ENCODE measurements at places on chromosomes 3 and 15.

GRCh38 chr3:142285083-142285517 lies 59.7 kb upstream of the GK5 start:
- no peak for DNase-seq

GRCh38 chr15:69557020-69557706 lies 104.5 kb downstream of the RPLP1 start:
- DNase-seq: peak; percentile 45

DNA sequence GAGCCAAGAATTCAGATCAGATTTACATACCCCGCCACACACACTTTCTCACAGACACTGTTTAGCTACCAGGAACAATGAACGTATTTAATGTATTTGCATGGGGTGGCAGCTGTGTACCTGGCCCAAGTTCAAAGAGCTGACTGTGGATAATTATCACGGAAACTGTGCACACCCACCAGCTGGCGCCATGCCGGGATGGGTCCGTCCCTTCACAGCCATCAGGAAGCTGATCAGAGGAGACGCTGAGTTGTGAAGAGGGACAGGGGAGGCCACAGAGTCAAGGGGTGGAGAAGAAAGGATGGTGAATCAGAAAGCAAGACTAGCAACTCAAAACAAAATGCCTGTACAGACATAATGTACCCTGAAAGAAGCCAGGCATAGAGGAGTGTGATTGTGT lies 13.1 kb upstream of the PLA2G4D start:
- no peak for DNase-seq

GRCh38 chr3:96961576-96961975 lies 147.2 kb downstream of the EPHA6 start:
- no peak for DNase-seq

- no peak for DNase-seq
Observed at GRCh38 chr3:36461597-36461996, 81.3 kb downstream of the STAC start.

GRCh38 chr3:113743006-113743630 lies 2.9 kb downstream of the NAA50 start:
- DNase-seq: no peak

DNA sequence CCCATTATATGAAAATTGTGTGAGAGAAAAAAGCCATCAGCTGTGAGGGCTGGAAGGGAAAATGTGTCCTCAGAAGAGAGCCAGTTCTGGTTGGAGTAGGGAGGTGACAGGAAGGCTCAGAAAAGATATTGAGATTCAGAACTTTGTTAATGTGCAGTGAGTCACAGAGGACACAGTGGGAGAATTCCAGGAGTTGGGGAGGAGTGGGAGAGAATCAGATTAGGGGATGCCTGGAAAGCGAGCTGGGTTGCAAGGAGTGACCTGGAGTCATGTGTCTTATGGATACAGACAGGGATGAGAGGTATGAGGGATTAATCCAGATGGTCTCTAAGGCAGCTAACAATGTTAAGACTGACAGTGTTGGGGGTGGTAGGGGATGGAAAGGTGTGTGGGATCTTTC lies 67.5 kb downstream of the CHST2 start:
- DNase-seq: no peak

DNA sequence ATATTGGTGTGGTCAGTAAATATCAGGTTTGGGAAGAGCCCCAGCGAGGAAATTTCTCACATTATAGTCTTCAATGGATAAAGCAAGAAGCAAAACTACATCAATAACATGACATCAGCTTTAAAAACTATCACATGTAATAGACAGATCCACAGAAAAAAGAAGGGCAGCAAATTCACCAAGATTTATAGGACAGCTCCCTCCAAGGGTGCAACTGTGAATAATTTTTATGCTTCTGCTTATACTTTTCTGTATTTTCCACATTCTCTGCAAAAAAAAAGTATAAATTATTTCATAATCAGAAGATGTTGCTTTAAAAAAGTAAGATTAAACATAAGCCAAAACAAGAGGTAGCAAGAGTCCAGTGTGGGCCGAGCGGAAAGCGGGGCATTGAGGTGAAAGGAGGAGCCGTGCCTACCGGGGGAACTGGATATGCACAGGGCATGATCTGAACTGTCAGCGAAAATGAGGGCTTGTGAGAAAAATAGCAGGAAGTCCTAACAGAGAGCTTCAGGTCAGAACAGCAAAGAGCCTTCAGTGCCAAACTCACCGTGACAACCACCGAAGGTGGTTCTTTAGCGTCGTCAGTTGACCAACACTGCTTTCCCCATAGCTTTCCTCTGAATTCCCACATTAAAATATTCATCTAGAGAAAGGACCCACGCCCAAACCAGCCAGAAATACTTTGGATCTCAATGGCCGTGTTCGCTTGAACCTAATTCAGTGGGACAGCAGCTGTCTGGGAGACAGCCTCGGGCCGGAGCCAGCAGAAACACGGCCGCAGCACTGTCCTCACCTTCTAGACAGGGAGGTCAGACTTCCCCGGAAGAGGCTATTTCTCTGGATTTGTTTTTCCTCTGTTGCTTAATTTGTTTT lies 59.8 kb downstream of the FAM174B start:
- DNase-seq: no peak

DNA sequence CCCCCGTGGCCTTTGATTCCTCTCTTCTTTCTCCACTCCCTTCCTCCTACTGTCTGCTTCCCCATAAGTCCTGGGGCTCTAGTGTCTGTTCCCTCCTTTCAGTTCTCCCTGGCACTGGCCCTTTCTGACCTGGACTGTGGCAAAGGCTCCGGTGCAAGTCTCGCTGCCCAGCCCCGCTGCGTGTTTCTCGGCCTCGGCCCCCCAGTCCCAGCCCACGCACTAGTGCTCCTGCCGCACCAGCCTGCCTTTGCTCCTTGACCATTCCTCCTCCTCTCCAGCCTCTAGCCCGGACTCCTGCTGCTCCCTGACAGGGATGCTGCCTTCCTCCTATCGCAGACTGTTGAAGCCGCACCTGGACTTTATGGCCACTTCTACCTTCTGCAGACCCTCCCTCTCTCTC lies 2.1 kb downstream of the TM6SF1 start:
- no peak for DNase-seq

DNA sequence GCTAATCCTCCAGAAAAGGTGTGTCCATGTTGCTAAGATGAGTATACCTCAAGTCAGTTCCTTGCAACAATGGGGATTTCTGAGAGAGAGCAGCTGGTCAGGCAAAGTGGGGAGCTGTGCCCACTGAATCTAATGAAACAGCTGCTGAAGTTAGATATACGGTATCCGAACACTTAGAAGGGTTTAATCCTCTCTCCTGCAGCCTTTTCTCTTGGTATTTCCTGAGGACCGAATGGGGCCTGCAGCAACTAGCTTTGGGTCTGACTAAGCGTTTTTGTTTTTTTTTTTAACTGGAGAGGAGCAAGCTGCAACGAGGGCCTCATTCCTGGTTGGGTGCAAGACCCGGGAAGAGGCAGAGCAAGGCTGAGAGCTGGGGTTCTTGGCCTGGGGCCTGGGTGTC lies 37.6 kb upstream of the BNC1 start:
- no peak for DNase-seq

DNA sequence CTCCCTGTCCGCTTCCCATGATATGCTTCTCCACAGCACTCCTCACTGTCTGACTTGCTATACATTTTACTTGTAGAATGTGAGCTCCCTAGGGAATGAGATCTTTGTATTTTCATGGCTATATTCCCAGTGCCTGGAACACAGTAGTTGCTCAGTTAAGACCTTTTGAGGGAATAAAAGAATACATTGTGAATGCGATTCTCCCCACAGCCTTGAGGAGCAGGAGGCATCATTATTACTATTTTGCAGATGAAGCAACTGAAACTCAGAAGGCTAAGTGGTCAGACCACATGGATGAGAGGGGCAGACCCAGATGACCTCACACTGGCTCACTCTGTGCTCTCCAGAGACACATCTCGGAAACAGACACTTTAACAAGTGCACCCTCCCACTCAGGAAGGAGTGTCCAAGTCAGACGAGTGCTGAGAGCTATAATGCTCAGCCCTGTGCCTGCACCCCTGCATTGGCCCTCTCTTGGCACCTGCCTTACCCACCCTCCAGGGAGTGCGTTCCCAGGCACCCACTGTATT lies 46.8 kb downstream of the SST start:
- DNase-seq: peak; percentile 36

DNA sequence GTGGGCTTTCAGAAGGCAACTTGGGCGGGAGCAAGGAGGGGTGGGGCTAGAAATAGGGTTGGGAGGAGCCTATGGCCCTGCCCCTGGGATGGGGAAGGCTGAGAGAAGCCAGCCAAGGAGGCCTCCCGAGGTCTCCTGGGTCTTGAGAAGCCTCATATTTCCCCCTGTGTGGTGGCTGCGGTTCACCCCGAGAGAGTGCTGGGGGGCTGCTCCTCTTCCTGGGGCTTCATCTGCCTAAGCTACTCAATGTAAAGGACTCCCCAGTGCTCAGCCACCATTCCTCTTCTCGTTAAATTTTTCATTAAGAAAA lies 174.3 kb downstream of the SMAD6 start:
- no peak for DNase-seq

GRCh38 chr3:107978131-107979055 lies 112.4 kb downstream of the CD47 start:
- no peak for DNase-seq

DNA sequence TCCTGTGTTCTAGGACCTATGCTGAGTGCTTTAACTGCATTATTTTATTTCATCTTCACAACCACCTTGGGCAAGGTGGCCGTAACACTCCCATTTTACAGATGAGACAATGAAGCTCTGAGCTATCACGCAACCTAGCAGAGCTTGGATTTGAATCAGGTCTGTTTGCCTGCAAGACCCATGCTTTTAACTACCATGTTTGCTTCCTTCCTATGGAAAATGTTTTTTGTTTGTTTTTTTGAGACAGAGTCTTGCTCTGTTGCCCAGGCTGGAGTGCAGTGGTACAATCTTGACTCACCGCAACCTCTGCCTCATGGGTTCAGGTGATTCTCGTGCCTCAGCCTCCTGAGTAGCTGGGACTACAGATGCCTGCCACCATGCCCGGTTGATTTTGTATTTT lies 24.7 kb upstream of the HERC1 start:
- DNase-seq: no peak

- no peak for DNase-seq
Observed at GRCh38 chr15:24067733-24068501, 380.8 kb upstream of the NDN start.

GRCh38 chr3:46186471-46187340 lies 21.4 kb downstream of the CCR1 start:
- no peak for DNase-seq

DNA sequence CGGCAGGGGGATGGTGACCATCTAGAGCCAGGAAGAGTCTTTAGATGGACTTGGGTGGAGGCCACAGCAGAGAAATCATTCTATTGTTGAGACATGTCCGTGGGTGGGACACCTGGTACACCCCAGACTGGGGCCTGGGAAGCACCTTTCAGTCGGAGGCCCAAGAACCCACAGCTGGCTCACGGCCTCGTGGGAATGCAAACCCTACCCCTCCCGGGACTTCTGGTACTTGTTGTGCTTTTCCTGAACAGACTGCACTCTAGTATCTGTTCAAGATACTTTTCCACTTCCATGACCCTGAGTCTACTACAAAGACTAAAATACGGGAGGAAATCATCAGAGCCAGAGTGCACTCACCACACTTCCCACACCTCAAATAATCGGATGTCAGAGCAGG lies 60.7 kb downstream of the BDH1 start:
- no peak for DNase-seq

GRCh38 chr3:150169330-150169940 lies 198.7 kb upstream of the PFN2 start:
- no peak for DNase-seq

DNA sequence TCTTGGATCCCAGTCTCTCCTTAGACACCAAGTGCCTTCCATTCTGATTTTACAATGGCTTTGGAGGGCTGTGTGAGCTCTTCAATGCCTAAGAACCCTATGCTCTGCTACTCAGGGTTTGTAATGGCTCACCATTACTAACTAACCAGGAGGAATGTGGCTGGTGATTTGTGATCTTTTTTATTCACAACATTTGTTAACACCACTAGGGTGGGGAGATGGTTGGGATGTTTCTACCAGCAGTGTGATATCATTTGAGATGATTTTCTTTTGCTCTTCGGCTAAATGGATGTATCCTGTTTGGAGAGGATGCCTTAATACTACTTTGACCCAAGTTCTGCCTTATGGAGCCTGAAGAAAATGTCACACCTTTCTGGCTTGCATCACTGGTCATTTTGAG lies 226.9 kb downstream of the MFSD1 start:
- DNase-seq: no peak

DNA sequence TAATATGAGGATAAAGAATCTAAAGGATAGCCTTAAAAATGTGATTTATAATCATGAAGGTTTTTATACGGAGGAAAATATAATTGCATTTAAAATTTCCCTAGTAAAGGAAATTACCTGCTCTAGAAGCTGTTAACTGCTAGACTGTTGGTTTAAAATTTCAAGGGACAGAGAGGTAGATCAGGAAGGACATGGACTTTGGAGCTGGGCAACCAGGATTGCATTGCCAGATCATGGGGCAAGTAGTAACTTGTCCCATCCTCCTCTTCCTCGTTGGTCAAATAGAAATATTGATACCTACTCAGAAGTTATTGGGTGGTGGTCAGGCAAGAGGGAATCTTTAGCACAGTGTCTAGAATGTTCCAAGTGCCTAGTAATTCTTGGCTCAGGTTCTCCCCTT lies 525.1 kb downstream of the MFSD1 start:
- no peak for DNase-seq

- no peak for DNase-seq
Observed at GRCh38 chr15:100696452-100696851, 94.1 kb downstream of the ASB7 start.

DNA sequence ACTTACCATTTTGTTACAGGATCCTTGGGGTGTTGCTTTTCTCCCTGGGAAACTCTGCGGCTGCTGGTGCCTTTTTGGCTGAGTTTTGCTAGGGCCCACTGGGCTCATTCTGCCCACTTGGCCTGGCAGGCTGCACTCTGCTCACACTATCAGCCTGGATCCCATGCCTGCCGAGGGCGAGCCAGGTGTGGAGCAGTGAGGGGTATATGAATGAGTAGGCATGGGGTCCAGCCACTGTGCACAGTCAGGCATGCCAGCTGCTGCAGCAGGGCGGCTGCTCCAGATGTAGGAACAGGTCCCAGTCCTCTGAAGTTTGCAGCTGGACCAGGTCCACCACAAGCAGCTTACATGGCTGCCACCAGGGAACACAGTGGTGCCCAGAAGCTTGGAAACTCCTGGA lies 136.4 kb upstream of the CNTN3 start:
- no peak for DNase-seq

DNA sequence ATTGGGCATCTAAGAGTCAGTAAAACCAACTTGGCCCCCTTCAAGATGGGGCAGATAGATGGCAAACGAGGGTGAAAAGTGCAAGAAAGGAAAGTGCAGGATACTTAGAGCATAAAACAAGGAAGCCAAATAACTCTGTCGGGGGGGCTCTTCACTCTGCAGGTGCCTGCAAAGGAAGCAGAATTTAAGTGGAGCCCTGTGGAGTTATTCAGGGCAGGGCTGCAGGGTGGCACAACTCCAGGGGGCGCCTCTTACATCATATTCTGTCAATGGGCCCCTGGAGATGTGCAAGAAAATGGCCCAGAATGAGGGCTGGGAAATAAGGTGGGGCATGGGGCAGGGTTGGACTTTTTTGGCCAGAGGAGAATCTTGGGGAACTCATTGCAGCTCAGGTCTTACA lies 69.7 kb downstream of the CD47 start:
- no peak for DNase-seq

All from GOT3 (cell line).